ENCODE measurements at places on chromosomes 16 and 17. TPM values are rescaled to one million over a fixed set of nuclear protein-coding genes. Genes with fewer than 3 reads are reported as not detected.

The PARD6A gene
- 4.9 TPM for total RNA-seq

DNA sequence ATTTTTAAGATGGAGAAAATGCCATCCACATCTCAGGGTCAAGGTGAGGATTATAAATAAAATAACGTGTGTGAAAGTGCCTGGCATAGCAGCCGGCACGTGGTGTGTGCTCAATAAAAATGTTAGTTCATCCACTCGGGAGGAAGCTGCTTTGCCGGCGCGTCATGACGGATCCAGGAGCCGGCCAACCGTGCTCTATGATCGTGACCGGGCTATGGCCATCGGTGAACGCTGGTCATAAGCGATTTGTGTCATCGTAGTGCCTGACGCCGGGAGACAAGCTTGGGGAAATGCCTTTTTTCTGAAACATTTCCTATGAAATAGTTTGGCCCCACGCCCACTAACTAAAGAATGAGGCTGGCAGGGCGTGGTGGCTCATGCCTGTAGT lies 74.0 kb downstream of the CMC2 start:
- H3K36me3 ChIP-seq, result no peaks in the 10 kb centered on the region
- H3K27ac ChIP-seq, result no peak overlapping the region
- H3K4me3 ChIP-seq, result peak overlapping the region; percentile 30
- peaks cover 9% of the 10 kb centered on the region for H3K4me1 ChIP-seq

GRCh38 chr17:41777574-41778188 lies 8.8 kb downstream of the JUP start:
- no peak overlapping the region for H3K4me3 ChIP-seq
- peaks cover 27% of the 10 kb centered on the region for H3K4me1 ChIP-seq
- H3K36me3 ChIP-seq, result no peaks in the 10 kb centered on the region
- peak overlapping the region; percentile 78 for H3K27ac ChIP-seq
- no peak for DNase-seq
- H3K27me3 ChIP-seq, result no peaks in the 10 kb centered on the region

DNA sequence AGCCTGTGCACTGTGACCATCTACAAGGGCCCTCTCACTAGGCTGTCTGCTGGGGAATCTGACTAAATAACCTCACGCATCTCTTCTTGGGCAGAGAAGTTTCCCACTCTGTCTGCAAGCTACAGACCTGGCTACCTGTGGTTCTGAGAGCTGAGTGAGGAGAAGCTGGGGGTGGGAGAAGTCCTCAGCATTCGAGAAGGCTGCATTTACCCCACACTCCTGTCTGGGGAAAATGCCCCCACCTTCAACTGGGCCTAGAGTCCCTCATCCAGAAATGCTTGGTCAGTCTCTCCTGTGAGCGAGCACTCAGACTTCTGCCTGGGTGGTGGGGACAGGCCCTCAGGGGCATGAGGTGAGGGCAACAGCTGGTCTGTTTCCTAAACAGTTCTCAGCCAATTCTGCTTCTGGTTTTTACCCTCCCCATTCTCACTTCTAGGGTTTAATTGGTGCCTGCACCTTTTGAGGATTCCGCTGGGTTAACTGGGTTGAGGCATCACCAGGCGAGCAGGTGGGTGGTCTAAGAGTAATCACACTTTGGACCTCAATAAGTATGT lies 98.6 kb downstream of the CYTH1 start:
- H3K36me3 ChIP-seq, result peaks cover 99% of the 10 kb centered on the region
- H3K4me1 ChIP-seq, result no peaks in the 10 kb centered on the region
- H3K4me3 ChIP-seq, result no peak overlapping the region
- H3K27me3 ChIP-seq, result no peaks in the 10 kb centered on the region
- H3K27ac ChIP-seq, result no peak overlapping the region

- H3K4me1 ChIP-seq, result no peaks in the 10 kb centered on the region
- H3K27ac ChIP-seq, result no peak overlapping the region
- no peak for DNase-seq
- no peaks in the 10 kb centered on the region for H3K27me3 ChIP-seq
- H3K36me3 ChIP-seq, result no peaks in the 10 kb centered on the region
Measured at GRCh38 chr17:8662973-8663372, 32.4 kb upstream of the MYH10 start.
